ENCODE measurements at places on chromosomes 5 and 9. TPM values are rescaled to one million over a fixed set of nuclear protein-coding genes. Genes with fewer than 3 reads are reported as not detected.

Gene TLR4
- 0.72 TPM for total RNA-seq

DNA sequence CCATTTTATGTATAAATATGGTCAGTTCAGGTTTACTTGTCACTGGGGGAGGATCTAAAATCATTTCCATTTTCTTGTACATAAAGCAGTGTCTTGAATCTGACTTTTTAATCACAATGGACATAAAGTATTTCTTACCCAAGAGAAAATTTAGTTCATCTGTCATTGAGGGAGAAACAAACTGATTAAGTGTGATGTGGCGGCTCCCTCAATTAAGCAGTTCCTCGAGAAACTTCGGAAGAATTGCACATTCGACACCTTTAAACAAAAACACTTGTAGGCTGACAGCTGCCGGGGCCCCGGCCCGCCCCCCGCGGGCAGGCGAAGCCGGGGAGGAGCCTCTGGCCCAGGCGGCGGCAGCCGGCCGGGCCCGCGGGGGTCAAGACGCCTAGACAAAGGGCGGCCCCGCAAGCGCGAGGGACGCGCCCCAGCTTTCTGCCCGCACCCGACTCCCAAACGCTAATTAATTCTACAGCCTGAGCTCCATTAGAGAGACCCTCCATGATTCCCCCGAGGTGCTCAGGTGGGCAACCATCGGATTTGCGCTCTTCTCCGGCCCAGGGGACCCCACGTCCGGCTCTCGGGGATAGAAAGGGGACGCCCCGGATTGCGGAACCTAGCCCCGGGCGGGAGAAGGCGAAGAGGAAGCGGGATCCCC lies 750 bp downstream of the TRIM36 start:
- no peak overlapping the region for H3K27ac ChIP-seq
- peak overlapping the region; percentile 81 for H3K4me3 ChIP-seq
- peaks cover 54% of the 10 kb centered on the region for H3K27me3 ChIP-seq
- peaks cover 11% of the 10 kb centered on the region for H3K4me1 ChIP-seq
- no peak for DNase-seq

GRCh38 chr9:76534026-76534425 lies 75.0 kb downstream of the GCNT1 start:
- no peak overlapping the region for H3K27ac ChIP-seq
- H3K4me3 ChIP-seq, result no peak overlapping the region
- peaks cover 11% of the 10 kb centered on the region for H3K4me1 ChIP-seq
- H3K27me3 ChIP-seq, result peaks cover 2% of the 10 kb centered on the region
- no peak for DNase-seq
- H3K36me3 ChIP-seq, result peaks cover 2% of the 10 kb centered on the region

DNA sequence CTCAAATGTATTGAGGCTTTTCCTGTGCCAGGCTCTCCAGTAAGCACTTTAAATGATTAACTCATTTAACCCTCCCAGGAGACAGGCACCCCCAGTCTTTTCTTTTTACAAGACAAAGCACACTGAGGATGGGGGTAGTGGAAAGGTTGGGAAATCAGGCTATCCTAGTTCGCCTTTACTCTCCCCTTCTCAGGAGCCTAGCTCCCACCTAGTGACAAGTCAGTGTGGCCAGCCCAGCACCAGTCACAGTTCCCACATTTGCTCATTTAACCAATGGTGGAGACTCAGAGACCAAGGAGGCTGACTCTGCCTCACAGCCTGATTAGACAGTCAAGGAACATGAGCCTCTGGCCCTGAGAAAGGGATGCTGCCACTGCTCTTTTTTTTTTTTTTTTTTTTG lies 3.5 kb downstream of the ALDH7A1 start:
- no peak for DNase-seq
- no peaks in the 10 kb centered on the region for H3K36me3 ChIP-seq
- H3K27me3 ChIP-seq, result peaks cover 18% of the 10 kb centered on the region
- peaks cover 12% of the 10 kb centered on the region for H3K4me1 ChIP-seq

DNA sequence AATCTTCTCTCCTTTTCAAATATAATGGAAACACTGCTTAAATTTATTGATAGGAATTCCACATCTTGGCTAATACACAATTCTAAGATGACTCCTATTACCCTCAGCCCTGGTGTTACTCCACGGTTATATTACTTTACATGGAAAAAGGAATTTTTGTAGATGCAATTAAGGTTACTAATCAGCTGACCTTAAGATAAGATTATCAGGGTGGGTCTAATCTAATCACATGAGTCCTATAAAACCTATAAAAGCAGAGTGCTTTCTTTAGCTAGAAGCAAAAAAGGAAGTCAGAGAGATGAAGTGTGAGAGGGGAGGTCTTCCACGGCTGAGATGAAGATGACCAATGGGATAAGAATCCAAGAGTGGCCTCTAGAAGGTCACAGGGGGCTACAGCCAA lies 268.6 kb downstream of the PDE4D start:
- H3K4me1 ChIP-seq, result no peaks in the 10 kb centered on the region
- no peak overlapping the region for H3K4me3 ChIP-seq
- no peaks in the 10 kb centered on the region for H3K36me3 ChIP-seq
- no peak for DNase-seq
- no peaks in the 10 kb centered on the region for H3K27me3 ChIP-seq

- peaks cover 9% of the 10 kb centered on the region for H3K27me3 ChIP-seq
- H3K27ac ChIP-seq, result no peak overlapping the region
- H3K4me1 ChIP-seq, result no peaks in the 10 kb centered on the region
- no peak overlapping the region for H3K4me3 ChIP-seq
These were observed 35.7 kb downstream of the TGFBI start for GRCh38 chr5:136064510-136064909.

DNA sequence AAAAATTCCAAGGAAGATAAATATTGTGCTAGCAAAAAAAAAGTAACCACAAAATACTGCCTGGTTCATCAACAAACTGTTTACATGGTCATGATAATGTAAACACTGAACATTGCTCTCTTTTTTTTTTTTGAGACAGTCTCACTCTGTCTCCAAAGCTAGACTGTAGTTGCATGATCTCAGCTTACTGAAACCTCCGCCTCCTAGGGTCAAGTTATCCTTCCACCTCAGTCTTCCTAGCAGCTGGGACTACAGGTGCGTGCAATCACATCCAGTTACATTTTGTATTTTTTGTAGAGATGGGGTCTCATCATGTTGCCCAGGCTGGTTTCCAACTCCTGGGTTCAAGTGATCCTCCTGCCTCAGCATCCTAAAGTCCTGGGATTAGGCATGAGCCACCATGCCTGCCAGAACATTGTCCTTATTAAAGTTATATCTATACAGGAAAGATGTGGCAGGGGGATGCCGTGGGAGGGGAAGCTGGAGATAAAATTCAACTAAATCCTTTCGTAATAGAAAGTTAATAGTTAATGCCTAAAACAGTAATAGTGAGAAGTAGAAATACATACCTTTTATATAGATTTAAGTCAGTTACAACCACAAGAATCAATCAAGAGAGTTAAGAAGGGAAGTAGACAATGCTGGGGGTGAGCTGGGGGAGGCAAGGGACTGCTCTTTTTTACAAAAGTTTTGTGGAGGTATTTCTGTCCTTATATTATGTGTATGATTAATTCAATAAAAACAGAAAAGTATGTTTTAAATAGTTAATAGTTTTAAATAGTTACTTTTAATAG lies 52.3 kb downstream of the RGMB start:
- no peaks in the 10 kb centered on the region for H3K27me3 ChIP-seq
- peaks cover 1% of the 10 kb centered on the region for H3K36me3 ChIP-seq
- no peaks in the 10 kb centered on the region for H3K4me1 ChIP-seq
- DNase-seq, result no peak

Gene C6
- not detected for total RNA-seq
